ENCODE measurements at places on chromosomes 3 and 15.

DNA sequence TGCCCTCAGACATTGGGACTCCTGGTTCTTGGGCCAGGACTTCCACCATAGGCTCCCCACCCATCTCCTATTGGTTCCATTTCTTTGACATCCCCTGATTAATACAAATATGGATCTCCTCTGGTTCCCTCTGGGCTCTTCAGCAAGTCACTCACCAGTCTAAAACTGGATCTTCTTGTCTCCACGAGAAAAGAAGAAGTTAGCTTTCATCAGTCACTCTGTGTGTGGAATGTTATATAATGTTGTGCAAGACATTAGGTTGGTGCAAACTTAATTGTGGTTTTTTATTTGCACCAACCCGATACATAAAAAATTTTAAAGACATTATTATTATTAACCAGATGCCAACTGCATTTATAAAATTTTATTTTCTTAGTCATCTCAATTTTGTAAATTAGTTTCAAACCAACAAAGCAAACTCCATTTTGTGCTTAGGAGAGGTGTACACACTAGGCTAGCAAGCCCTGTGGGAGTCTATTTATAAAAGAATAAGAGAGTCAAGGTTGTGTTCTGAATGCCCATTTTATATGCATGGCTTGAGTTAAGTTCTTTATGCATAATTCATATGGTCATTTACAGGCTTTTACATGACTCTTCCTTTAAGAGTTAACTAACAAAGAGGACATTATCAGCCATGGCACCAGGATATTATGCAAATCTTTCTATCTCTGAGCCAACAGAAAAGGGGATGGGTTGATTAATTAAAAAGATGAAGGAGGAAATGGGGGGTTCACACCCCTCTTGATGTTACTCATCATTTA is 35.1 kb upstream of the IL12A start:
- DNase-seq, result no peak

GRCh38 chr3:33000691-33001385 is 49.4 kb downstream of the CCR4 start:
- no peak for DNase-seq

DNA sequence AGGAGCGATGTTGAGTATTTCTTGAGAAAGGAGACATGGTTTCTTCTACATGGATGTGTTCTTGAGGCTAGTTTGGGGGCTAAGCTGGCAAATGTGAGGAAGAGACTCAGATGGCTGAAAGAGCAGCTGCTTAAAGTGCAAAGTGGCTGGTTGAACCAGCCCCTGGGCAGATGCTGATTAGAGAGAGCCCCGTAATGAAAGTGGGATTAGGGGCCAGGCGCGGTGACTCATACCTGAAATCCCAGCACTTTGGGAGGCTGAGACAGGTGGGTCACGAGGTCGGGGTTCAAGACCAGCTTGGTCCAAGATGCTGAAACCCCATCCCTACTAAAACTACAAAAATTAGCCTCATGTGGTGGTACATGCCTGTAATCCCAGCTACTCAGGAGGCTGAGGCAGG is 75.0 kb upstream of the GCNT3 start:
- no peak for DNase-seq

DNA sequence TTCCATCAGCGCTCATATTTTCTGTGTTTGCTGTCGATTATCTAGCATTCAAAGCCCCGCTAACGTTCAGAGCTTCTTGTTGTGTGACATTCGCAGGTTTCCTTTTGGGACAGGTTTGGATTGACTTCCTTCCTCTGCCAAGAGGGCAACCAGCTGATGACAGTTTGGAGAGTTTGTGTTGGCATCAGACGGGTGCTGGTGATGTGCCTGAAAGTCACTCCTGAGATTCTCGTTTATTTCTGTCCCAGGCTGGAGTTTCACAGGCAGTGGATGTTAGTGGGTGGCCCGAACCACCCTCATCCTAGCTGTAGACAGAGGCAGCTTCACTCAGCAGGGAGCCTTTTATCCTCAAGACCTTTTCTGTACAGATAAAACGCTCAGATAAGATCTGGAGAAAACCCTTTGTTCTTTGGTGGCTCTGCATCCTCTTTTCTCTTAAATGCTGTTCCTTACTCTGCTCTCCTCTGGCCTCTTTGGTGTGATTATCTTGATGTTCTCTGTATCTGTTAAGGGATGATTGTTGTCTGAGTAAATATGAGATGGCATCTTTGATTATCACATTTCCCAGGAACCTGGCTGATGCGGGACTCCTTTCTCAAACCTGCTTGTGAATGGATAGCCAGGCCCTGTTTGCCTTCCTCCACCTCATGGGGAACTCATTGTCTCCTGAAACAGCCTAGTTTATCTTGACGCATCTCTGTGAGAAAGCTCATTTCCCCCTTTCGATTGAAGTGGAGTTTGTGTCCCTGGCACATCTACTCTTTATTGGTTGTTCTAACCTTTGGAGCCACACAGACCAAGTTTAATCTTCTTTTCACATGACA is 35.9 kb downstream of the CGNL1 start:
- DNase-seq, result no peak
